ENCODE measurements at places on chromosomes 6 and 20. TPM values are rescaled to one million over a fixed set of nuclear protein-coding genes. Genes with fewer than 3 reads are reported as not detected.

DNA sequence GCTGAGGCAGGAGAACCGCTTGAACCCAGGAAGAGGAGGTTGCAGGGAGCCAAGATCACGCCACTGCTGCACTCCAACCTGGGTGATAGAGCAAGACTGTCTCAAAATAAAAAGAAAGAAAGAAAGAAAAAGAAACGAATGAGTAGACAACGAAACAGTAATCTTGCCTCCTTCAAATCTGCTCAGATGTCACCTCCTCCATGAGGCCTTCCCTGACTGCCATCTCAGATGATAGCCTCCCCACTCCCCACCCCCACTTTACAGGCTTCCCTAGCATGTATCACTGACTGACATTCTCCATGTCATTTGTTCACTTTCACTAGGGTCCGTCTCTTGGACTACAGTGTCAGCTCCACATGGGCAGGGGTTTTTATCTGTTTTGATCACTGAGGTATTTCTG, 36.4 kb downstream of the C20orf203 start:
- DNase-seq, result no peak

DNA sequence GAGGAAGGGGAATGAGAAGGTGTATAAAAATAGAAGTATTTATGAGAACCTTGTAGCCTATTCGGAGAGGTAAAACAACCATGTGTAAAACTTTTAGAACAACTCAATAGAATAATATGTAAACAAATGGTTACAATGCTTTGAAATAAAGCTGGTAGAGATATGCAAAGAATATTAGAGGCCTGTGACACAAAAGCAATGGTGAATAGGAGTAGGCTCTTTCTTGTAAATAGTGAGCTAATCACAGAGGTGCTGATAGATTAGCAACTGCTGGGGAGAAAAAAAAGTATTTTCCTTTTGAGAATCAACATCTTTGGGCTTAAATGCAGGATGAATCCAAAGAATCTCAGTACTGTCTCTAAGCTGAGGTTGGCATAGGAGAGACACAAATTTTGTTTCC, 7.0 kb downstream of the TMEM200A start:
- no peak for DNase-seq

Gene TFAP2A
- total RNA-seq, result not detected

- peak; percentile 32 for DNase-seq
These were observed 17.5 kb downstream of the COL12A1 start for GRCh38 chr6:75188221-75188925.

Gene RFX6
- total RNA-seq, result not detected

- no peak for DNase-seq
These were observed 189.7 kb downstream of the DTNBP1 start for GRCh38 chr6:15473174-15473573.

Gene ATF6B
- total RNA-seq, result 15.7 TPM

- DNase-seq, result no peak
These were observed 20.4 kb downstream of the AFDN start for GRCh38 chr6:167846997-167847606.

Gene BPIFB1
- not detected for total RNA-seq

DNA sequence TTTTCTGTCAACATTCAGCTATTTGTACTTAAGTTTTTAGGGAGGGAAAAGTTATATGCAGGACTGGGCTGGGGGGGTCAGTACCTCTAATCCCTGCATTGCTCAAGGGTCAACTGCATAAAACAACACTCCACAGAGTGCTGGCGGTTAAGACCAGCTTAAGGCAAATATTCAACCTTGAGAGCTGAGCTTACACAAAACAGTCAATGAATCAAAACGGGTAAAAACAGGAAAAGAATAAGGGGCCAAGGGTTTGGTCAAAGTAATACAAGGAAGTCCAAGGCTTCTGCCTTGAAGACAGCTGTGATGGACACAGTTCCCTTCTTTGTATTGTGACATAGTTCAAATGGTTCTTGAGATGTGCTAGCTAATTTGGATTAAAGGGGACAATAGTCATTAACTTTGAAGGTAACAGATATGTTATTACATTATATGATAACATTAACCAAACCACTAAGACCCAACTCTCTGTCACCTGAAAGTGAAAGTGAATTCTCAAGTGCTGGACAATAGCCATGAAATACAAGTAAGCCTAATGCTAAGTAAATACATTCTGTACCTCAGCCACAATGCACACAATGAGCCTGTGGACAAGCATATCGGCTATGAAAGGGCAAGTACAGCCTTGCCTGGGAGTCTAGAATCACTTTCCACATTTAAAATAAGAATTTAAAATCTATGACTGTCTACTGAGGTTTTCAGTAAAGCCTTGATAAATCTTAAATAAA, 106.8 kb downstream of the PDE10A start:
- DNase-seq, result no peak

Gene CPNE5
- total RNA-seq, result 0.26 TPM

Gene TSPO2
- not detected for total RNA-seq

- no peak for DNase-seq
These were observed 51.6 kb upstream of the FAM83D start for GRCh38 chr20:38874460-38875174.

DNA sequence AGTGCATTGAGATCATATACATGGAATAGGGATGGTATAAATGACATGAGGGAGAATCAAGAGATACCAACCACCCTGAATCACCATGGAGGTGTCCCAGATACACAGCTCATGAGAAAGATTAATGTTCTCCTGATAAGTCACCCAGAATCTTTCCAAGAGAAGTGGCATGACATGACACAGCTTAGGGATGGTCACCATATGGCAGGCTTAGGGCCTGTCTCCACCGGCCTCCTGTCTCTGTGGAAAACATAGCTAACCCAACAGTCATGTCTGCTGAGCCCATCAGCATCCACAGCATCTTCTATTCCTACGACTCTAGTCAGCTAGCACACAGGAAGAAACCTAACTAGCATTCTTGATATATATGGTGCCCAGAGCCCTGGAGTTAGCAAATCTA, 133.3 kb downstream of the IPCEF1 start:
- DNase-seq, result no peak

Gene ZFP57
- not detected for total RNA-seq

Gene TMEM170B
- 4.5 TPM for total RNA-seq

GRCh38 chr6:127402890-127403617, 56.1 kb downstream of the KIAA0408 start:
- no peak for DNase-seq

Gene CLVS2
- not detected for total RNA-seq
